CD4-positive, alpha-beta T cell (primary cell): ENCODE measurements at places on chromosomes 3 and 15.

GRCh38 chr3:171833789-171834460 is 9.2 kb upstream of the TMEM212 start:
- no peak for DNase-seq

DNA sequence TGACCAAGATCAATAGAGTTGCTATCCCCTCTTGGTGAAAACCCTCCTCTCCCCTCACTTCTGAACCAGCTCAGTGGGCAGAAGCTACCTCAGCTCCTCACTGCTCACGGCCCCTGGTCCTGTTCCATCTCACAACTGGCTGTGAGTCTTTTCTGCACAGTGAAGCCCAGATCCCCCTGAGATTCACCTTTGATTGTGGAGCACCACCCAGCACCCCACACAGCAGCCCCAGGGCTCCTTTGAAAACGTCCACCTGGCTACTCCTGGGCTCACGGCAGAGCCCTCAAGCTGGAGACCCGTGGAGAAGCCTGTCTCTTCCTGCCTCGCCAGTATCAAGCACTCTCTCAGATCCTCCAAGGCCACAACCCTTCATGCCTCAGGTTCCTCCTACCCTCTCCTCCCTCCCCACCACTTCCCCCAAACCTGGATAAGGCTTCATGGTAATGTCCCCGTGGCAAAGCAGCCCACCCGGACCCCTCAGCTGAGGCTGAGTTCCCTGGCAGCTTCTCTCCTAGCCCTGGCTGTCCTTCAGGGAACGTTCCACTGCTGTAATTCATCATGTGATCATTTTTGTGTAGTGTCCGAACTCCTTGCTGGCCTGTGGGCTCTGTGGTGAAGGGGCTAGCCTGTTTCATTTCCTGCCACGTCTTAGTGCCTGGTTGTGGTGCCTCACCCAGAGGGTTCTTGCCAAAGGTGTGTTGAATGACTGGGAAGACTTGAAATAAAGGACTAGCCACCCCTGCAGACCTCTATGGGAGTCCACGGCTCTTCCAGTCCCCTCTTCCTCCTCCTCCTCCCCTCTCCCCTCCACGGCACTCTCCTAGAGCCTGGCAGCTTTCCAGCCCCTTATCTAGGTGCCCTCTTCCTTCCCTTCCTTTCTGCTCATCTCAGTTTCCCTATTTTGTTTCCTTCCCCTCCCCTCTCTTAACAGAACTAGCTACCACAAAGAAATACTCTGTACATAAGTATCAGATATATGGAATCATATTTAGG is 44.5 kb downstream of the KY start:
- no peak for DNase-seq

DNA sequence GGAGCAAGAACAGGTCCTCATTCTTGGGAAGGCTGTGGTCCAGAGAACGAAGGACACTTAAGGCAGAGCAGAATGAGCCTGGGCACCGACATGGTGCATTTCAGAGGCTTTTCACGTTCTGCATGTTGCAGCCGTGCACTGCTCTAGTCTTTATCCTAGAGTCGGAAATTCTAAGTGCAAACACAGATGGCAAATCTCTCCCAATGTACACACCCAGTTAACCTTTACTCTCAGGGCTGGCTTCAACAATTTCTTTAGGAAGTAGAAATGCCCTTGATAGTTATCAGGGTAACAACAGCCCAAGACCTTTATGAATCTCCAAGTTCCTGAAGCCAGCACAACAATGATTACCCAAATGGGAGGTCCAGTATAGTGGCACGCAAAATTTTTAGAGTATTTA is 39.1 kb upstream of the LRTM1 start:
- no peak for DNase-seq

DNA sequence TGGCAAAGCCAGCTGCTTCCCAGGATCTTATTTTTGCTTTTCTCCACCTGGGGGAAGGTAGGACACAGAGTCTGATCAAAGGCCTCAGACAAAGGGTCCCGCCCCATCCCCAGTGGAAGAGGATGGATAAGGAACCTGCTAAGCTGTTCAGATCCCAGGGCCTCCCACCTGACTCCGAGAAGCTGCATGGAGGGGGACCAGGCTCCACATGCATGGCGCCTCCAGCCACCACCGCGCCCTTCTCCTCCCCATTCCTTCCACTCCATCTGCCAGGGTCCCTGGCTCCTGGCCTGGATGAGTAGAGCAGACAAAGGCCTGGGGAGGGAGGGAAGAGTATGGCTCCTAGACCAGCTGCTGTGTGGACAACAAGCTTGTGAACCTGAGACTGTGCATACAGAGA is 20.0 kb upstream of the CRABP1 start:
- no peak for DNase-seq

- no peak for DNase-seq
Observed at GRCh38 chr3:188667926-188668325, 503.8 kb upstream of the TPRG1 start.
